Left colon (tissue), 2 donors: ENCODE measurements at places on chromosomes 7 and 10. TPM values are rescaled to one million over a fixed set of nuclear protein-coding genes. Genes with fewer than 3 reads are reported as not detected.

GRCh38 chr10:36506697-36507496 lies 618.5 kb upstream of the ANKRD30A start:
- DNase-seq = no peak

DNA sequence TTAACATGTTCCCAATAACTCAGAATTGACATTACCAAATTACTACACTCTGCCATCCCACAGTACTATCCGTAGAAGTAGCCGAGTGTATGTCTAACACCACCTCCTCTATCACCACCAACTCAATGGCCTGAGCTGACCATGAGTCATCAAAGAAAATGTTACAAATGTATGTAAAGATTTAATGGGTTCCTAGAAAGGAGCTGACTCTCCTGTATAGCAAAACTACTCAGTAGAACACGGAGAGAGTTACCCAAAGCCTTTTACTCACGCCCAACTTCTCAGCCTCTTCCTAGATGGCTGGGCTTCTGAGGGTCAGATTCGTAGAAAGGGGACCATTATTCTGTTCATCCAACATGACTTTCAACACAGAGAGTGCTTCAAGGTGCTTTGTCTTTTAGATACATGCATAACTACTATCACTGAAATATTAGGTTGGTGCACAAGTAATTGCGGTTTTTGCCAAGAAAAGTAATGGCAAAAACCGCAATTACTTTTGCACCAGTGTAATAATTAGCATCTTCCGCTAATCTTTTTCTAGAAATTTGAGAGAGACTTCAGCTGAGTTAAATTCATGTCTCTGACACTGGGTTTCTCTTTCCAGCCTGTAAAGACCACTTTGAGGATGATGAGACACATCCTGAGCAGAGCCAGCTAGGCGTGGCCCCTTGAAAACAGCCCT lies 24.0 kb upstream of the NANOS1 start:
- no peak for DNase-seq

DNA sequence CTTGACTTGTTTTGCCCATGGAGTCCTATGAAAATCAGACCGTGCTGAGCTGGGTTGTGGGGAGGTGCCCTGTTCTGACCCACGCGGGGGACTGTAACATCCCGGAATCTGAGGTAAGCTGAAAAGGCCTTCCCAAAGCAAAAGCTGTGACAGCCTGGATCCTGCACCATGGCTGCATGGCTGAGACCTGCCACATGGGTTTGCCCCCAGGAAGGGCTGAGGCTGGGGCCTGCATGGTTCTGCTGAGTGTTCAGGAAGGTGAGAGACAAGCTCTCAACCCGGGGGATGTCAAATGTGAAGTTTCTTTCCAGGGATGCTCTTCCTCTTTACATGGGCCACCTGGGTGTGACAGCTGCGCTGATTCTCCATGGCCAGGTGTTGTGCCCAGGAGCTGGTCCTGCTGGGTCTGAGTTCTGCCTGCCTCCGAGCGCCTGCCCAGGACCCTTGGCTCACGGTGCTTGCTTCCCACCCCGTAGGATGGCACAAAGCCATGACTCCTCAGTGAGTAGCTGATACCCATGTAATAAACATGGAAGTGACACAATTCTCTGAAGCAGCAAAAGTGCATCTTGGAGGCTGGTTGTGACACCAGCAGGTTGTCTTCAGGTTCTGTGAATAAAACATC lies 58.3 kb downstream of the VIPR2 start:
- no peak for DNase-seq

UFSP1 gene
- 2.7 TPM for total RNA-seq

TRIM73 gene
- total RNA-seq = 6.4 TPM
